ENCODE measurements at places on chromosomes 2 and 18.

DNA sequence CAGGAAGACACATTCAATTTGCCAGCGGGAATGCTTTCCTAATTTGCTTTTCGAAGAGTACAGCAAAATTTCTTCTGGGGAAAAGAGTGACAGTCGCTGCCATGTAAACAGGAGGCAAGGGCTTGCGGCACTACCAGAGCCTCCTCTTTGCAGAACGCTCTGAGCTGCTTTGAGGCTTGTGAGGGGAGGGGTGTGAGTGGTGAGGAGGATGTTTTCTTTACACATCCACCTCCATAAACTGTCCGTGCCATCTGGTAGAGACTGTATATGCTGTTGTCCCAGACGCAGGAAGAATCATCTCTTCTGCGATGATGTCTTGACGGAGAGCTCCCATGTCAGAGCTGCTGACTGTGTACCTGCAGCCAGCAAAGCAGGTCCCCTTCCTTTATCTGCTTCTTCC is 138.0 kb downstream of the SOCS6 start:
- no peak for DNase-seq

DNA sequence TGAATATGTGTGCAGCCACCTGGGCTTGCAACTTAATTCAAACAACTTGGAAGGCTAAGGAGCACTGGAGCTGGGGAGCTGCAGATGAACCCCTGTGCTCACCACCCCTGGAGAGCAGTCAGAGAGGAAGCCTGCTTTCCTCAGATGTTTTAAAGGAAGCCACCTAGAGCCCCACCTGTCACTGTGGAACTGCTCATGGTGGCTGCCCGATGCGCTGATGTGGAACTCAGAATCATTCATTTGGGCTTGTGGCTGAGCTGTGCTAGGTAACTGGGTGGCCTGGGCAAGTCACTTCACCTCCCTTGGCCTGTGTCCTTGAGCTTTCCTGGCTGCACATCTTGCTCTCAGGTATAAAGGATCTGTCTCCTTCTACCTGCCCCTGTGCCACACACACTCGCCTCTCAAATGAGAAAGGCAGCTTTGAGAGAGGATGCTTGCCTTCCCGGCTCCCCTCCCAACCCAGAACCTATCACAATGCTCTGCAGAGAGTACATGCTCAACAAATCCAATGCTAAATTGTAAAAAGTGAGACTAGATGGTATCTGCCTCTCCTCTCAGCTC is 41.3 kb downstream of the BCL11A start:
- DNase-seq = no peak

DNA sequence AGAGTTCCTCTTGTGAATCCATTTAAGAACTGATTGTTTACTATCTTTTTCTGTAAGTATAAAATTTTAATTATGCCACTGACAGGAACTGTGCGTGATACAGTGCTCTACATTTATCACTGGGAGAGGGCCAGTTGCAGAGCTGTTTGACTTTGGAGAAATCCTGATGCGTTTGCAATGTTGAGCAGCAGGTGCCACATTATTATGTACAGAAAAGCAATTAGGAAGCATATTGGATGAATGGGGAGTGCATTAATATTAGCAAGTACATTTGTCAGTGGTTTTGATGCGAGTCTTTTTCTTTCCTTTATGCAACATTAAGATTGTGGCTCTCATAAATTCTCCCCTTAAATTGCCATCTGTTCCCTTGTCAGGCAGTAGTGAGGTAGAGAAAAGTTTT is 302.3 kb upstream of the FANCL start:
- DNase-seq = no peak

DNA sequence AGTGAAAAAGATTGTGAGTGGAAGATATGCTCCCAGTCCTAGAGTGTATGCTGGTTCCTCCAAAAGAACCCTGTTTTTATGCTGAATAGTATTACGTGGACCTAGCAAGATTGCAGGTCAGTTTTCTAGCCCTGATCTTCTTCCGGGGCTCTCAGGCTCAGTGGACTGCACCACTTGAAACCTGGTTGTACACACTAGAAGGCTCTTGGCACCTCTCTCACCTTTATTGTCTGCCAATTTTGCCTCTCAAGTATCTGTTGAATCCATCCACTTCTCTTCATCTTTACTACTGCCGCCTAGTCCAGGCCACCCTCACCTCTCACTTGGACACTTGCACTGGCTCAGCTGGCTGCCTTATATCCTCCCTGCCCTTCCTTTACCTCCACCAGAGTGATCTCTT is 16.8 kb downstream of the TTC39C start:
- DNase-seq = no peak

- no peak for DNase-seq
Measured at GRCh38 chr2:168371273-168372019, 84.6 kb upstream of the CERS6 start.

DNA sequence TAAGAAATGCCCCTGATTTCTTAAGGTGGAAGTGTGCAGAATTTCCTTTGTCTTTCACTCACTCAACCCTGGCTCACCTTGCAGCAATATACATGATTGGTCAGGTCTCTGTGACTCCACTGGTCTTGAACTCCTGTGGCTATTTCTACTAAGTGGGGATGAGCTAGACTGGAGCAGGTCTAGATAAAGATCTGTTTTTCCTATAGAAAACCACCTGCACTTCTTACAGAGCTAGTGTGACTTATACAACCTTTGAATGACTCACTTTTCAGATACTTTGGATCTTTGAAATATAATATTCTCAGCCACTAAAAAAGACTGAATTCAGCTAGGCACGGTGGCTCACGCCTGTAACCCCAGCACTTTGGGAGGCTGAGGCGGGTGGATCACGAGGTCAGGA is 98.5 kb upstream of the KCTD1 start:
- DNase-seq = no peak

DNA sequence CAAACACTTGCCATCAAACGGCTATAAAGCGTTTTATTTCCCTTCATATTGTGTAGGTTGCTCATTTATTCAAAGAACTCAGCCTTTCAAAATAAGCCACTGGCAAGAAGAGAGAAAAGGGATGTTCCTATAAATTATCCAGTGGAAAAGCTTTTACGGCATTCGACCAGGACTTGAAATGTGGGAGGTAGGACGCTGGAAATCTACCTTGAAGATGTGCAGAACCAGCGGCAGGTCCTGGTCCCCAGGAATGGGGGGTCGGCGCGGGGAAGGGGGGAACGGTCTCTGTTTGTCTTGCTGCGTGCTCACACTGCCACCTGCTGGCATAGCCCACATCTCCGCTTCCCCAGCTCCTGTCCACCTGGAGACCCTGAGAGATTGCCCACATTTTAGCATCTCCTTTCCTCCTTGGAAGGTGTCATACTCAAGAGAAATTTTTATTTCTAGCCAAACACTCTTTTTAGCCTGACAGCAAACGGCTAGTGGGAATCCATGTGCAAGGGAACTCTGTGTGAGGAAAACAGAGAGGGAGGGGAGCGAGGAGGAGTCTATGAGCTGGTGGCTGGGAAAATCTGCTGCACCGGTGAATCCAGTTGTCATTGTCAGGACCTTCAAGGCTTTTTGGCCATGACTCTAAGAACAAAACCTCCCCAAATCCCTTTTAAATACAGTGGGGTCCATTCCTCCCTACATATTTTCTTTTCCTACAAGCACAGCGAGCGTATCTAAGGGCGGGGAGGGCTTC is 349.0 kb upstream of the PKDCC start:
- no peak for DNase-seq

DNA sequence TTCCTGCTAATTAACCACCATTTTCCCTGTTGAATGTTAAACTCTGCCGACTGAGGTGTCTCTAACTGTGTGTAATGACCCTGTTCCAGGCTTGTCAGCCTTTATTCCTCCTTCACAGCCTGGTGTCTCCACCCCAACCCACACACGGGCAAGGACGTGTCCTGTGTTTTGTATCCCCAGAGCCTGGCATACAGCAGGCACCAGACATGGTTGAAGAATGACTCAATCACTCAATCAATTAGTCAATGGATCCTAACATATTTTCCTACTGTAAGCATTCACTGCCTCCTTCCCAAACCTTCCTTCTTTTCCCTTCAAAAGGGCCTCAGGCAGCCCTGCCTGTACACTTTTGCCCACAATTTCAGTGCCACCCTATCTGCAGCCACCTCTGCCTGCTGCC is 2.7 kb upstream of the TNS1 start:
- DNase-seq = no peak

- DNase-seq = no peak
Measured at GRCh38 chr2:121547646-121548045, 17.0 kb downstream of the RNU4ATAC start.

- DNase-seq = no peak
Measured at GRCh38 chr2:162029287-162029901, 44.6 kb downstream of the DPP4 start.

DNA sequence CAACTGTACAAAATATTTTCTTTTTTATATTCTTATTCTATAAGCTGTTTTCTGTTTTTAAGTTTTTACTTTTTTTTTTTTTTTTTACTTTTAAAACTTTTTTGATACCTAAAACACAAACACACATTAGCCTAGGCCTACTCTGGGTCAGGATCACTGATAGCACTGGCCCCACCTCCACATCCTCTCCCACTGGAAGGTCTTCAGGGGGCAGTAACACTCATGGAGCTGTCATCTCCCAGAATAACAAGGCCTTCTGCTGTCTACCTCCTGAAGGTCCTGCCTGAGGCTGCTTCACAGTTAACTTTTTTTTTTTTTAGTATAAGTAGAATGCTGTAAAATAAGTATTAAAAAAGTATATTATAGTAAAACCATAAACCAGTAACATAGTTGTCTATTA is 415.1 kb downstream of the PTPRM start:
- DNase-seq = no peak

DNA sequence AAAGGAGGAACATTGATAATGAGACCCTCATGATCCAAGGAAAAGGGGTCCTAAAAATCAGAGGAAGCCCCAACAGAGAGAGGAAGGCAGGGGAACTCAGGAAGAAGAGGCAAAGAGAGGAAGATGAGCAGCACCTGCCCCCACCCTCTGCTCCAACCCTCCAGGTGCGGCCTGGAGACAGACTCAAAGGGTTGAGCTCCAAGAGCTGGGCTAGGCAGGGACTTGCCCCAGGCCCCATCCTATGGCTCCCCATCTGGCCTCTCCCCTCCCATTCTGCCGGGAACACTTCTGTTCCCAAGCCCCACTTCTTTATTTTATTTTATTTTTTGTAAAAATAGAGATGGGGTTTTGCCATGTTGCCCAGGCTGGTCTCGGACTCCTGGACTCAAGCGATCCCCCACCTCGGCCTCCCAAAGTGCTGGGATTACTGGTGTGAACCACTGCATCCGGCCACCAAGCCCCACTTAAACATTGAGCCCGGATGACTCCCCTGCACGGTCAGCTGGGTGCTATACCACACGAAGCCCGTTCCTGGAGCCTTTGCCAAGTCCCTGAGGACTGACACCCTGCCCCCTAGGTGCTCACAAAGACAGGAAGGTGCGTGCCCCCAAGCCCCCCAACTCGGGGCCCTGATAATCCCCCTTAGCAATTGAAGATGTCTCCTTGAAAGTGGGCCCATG is 3.8 kb upstream of the GPR55 start:
- no peak for DNase-seq

DNA sequence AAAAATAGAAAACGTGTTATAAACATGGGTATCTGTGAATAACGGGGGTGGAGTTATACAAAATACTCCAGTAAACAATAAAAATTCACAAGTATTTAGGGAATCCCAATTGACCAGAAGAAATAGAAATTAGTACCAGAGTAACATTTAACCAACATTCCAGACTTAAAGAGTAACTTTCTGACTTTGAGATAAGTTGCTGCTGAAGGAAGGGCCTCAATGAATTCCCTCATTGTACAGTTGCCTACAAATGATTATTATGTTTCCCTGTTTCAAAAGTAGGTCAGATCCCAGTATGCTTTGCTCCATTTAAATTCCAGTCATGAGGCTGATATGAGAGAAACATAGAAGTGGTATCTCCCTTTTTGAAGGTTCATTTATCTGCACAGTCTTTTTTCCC is 88.3 kb upstream of the KCNH7 start:
- DNase-seq = no peak

GRCh38 chr2:109125593-109126500 is 3.2 kb upstream of the SH3RF3 start:
- no peak for DNase-seq

DNA sequence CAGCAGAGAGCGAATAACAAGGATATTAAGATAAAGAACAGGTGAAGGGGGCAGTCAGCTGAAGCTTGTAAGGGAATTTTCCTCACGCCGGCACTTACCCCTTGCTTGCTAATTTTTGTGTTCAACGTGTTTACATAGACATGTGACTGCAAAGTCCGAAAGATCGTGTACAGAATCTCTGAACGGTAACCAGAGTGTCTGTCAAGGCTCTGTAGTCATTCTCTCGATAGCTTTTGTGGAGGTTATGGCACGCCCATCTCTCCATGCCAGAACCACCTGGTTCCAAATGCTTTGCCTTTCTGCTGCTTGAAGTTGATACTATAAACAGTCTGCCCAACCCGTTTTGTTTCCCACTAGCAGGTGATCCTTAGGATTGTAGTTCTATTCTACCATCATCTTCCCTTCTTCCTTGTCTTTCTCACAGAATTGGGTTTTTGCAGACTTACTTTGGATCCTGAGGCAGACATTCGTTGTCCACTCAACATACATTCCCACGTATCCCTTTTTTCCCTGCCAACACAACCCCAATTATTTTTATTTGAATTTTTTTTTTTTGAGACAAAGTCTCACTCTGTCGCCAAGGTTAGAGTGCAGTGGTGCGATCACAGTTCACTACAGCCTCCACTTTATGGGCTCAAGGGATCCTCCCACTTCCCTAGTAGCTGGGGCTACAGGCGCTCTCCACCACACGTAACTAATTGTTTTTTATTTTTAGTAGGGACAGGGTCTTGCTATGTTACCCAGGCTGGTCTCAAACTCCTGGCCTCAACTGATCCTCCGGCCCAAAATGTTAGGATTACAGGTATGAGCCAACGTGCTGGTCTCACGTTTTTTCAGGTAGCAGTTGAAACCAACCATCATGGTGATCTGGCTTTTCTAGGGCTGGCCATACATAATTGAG is 1.3 kb upstream of the USP34 start:
- no peak for DNase-seq

DNA sequence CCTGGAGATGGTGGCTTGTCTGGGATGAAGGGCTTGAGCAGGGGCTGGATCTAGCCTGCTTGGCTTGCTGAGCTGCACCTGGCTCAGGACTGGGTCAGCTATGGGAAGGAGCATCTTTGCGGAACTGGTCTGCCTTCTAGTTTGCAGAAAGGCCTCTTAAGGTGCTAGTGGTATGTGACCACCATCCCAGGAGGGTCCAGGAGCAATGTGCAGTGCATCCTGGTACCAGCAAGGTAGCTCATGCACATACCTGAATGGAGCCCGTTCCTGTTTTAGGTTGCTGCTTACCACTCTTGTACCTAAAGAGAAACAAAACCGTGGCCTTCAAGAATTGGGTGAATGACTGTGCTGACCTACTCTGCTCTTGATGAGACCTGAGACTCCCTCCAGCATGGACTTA is 118.6 kb upstream of the PELI1 start:
- no peak for DNase-seq

DNA sequence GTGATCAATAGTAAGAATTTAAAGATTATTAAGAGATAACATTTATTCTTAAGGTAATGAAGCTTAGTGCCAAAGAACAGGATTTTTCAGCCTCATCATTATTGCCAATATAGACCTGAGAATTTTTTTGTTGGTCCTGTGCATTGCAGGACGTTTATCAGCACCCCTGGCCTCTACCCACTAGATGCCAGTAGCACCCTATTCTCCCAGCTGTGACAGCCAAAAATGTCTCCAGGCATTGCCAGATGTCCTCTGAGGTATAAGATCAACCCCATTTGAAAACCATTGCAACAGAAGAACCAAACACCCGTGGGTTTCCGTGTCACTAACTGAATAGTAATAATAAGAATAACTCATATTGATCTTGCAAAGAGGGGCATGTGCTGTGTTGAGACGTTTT is 700.0 kb upstream of the SOX11 start:
- no peak for DNase-seq
